Suppressor macrophage treated with lipopolysaccharide for 4 hours (primary cell): ENCODE measurements at places on chromosomes 13 and 19.
A peak's percentile ranks its signal among the peaks of the same experiment; 100 is the strongest.

DNA sequence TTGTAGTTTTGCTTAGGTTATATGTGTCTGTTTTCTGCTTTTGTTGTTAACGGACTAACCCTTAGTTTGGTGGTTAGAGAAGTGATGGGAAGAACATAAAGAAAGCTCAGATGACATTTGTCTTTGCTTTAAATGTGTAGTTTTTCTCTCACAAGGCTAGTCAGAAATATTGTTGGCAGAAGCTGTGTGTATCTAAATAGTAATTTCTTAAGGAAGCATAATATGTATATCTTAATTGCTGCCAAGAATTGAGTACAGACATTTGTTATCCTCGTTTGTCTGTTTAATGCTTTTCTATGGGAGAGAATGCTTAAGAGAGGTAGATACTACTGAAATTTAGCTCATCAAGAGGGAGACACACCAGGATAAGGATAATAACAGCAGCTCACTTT is 2.7 kb downstream of the RGCC start:
- DNase-seq, result no peak

DNA sequence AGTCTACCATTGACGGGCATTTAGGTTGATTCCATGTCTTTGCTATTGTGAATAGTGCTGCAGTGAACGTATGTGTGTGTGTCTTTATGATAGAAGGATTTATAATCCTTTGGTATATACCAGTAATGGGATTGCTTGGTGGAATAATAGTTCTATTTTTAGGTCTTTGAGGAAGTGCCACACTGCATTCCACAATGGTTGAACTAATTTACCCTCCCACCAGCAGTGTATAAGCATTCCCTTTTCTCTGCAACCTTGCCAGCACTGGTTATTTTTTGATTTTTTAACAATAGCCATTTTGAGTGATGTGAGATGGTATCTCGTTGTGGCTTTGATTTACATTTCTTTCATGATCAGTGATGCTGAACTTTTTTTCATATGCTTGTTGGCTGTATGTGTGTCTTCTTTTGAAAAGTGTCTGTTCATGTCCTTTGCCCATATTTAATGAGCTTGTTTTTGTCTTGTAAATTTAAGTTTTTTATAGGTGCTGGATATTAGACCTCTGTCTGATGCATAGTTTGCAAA is 37.5 kb downstream of the RFC3 start:
- no peak for DNase-seq

GRCh38 chr13:26743971-26744370 is 16.6 kb downstream of the GPR12 start:
- DNase-seq, result no peak

DNA sequence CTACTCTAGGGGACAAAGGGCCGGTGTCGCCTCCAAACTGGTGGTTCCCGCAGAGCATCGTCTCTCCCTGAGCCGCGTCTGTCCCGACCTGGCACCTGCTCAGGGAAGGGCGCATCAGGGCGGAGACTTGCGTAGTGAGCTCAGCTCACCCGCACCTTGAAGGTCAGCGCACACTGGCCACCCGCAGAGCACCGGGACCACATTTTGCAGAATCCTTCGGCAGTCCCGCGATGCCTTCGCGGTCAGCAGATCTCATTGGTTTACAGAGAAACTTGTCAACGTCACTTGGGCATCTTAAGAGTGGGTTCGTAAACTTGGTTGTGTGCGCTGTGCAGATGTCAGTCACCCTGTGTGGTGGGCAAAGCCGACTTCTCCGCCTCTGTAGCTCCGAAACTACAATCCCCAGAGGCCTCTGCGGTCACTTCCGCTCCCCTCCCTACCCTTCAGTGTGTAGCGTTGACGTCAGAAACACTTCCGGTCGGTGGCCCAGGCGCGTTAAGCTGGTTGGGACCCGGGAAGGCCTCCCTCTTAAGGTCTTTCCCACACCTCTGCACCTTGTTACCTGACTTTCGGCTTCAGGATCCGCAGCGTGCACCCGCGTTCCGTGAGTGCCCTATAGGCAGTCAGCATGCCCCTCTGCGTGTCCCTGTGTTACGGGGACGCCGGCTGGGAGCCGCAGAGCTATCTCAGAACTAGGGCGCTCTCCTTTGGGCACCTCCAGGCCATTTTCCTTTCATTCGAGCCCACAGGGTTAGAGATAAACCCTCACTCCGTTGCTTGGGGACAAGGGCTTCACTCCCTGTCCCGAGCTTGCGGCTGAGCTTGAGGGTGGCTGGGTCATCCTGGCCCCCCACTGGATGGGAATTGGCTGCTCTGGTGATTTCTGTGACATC is 36.5 kb upstream of the ZNF527 start:
- DNase-seq, result peak; percentile 89

GRCh38 chr19:50908336-50908735 is 2.9 kb downstream of the KLK4 start:
- DNase-seq, result no peak
